NB4 (cell line): ENCODE measurements at places on chromosomes 2 and 18.

GRCh38 chr2:169716238-169716886 is 17.3 kb upstream of the KLHL23 start:
- no peak for DNase-seq

- DNase-seq, result no peak
These were observed 54.5 kb upstream of the BIN1 start for GRCh38 chr2:127161176-127162136.

DNA sequence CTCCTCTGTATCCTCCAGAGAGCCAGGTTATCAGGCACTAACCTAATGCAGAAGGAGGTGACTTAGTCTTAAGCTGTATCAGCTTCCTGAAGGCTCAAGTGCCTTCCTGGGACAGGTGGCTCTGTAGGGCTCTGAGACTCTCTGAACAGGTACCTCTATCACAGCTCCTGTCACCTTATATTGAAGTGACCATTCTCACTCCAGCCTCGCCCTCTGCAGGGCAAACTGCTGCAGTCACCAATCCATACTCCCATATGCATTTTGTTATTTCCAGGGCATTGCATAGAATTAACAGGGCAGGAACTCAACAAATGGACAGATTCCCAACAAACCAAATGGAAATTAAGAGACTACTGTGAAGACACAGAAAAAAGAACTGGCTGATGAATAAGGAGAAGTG is 203.0 kb upstream of the REV1 start:
- DNase-seq, result no peak

GRCh38 chr18:10020171-10020570 is 106.4 kb downstream of the VAPA start:
- DNase-seq, result peak; percentile 71

- DNase-seq, result no peak
These were observed 177.6 kb downstream of the MTX2 start for GRCh38 chr2:176446718-176447414.

- DNase-seq, result peak; percentile 6
These were observed 356.7 kb upstream of the LYPD1 start for GRCh38 chr2:133026536-133027177.

DNA sequence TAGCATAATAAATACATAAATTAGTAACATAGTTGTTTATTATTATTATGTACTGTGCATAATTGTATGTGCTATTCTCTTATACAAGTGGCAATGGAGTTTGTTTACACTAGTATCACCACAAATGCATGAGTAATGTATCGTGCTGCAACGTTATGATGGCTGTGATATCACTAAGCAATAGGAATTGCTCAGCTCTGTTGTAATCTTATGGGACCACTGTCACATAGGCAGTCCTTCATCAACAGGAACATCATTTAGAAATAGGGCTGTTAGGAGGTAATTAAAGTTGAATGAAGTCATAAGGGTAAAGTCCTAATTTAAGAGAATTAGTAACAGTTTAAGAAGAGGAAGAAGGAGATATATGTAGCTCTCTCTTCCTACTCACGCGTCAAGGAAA is 33.8 kb downstream of the TEX51 start:
- no peak for DNase-seq

DNA sequence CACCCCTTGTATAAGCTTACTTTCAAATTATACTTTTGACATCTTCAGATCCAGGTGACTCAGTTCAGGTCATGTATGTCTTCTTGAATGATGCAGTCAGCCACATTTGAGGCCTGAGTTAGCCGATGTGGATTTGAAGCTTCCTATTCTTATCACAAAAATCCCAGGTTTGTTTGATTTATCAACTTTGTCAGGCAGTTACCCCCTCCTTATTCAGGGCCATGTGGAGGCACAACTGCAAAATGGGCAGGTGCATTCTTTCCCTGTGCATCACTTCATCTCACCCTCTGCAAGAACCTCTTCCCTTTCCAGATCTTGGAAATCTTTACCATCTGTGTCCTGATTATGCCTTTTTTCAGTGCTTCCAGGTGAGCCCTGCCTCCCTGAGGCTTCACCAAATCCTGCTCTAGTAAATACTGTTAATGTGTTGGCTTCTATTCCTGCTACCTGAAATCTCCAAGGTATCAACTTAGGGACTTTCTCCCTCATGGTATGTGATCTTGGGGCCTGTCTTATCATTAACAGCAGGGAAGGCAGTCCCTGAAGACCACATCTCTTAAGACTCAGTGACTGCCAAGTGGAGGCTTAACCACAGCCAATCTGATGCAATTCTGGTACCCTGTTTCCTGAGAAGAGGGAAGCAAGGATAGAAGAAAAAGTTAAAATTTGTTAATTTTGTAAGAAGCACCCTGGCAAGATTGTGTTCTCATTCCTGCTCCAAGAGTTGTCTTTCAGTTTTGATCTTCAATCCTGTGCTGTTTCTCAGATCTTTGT is 9.4 kb upstream of the ARHGAP28 start:
- no peak for DNase-seq

- no peak for DNase-seq
These were observed 45.1 kb downstream of the LPIN2 start for GRCh38 chr18:2967820-2968219.

DNA sequence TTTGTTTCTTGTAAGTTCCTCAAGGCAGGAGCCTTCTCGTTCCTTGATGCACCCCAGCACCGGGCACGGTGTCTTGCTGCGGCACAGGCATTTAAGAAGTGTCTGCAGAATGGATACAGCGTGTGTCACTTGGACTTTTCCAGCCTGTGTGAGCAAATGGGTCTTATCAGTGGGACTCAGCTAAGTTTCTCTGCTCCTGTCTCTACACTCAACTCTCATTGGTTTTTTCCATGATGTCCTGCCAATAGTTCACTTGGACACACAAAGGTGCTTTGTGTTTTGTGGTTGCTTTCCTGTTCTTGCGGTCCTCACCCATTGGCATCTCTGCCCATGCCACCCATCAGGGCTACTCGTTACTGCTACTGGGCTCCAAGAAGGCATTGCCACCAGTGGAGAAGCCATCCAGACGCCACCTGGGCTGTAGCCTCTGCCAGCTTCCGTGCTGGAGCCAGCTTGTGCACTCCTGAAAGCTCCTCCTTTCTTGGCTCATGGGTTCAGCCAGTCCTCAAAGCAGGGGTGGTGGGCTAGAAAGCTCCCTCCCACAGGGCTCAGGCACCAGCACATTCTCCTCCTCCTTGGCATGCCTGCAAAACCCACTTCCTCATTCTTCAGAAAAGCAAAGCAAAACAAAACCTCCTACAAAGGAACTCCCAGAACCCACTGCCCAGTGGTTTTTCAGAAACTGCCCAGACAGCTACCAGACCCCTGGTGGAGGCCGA is 41.4 kb downstream of the IL1R2 start:
- peak; percentile 99 for DNase-seq

- no peak for DNase-seq
These were observed 3.8 kb downstream of the EPHA4 start for GRCh38 chr2:221568299-221568698.

GRCh38 chr2:182379241-182379640 is 47.6 kb downstream of the PDE1A start:
- DNase-seq, result no peak

DNA sequence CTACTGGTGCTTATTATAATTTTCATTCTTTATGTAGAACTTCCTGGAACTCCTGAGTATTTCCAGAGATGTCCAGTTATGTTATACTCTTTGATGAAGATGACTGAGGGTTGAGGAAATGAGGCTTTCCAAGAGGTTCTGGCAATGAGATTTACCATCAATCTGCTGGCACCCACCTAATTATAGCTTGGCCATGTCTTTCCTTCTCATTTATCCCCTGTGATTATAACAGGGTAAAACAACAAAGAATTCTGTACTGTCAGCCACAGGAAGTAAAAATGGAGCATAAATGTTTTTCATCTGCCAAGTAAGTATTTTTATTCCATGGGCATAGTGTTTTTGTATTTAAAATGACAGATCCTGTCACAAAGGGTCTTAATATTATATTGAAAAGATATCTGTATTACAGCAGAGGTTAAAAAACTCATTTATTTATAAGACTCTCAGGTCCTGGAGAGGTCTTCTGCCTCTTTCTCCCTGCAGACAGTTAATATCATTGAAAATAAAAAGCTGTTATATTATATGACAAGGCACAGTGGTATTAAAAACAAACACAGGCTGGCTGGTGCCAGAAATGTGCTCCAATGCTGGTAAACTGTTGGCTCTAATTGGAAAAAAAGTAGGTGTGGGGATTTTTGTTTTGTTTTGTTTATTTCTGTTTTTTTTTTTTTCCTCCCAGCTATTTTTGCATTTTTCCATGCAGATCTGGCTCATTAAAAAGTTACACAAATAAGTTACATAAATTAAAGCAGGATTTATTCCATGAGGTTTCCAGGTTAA is 1764.1 kb upstream of the CELF4 start:
- DNase-seq, result no peak

GRCh38 chr2:48183991-48184390 is 277.7 kb upstream of the FBXO11 start:
- DNase-seq, result no peak

- DNase-seq, result no peak
These were observed 16.9 kb downstream of the QPCT start for GRCh38 chr2:37361216-37361815.

GRCh38 chr18:23835091-23835490 is 145.8 kb downstream of the LAMA3 start:
- DNase-seq, result no peak

DNA sequence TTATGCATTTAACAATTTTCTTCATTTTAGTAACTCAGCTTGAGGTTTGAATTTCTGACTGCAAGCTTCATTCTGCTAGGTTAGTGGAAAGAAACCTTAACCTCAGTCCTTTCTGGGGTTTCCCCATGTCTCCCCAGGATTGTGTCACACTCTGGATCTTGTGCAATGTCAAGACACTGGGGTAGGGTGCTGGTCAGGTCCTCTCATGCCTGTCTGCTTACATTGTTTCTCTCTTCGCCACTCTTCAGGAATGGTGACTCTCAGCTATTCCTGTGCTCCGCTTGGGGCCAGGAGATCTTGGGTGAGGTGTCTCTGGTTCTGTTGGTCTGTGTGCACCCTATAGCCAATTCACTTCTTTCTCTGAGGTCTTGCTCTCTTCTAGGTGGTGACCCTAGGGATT is 23.9 kb downstream of the CTLA4 start:
- DNase-seq, result peak; percentile 60
